ENCODE measurements at places on chromosomes 1 and 21. TPM values are rescaled to one million over a fixed set of nuclear protein-coding genes. Genes with fewer than 3 reads are reported as not detected.

DNA sequence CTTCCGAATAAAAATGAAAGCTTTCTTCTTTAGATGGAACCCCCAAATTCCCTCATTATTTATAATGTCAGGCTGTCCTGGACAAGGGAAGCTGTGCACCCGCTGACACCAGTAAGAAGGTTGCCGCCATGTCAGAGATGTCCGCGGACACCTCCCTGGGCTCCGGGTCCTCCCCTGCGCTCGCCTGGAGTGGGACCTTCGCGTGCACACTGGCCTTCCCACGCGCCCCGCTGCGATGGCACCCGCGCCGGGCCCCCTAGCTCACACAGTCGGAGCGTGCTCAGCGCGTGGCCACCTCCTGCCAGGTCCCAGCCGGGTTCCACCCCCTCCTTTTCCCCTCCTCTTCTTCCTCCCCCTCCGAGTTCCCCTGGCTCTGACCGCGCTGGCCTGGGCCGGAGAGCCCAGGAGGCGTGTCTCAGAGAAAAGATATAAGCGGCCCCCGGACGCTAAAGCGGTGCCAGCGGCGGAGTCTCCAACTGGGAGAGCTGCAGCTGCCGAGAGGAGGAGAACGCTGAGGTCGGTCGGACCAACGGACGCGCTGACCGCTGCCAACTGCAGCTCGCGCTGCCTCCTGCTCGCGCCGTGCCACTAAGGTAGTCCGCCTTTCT lies at the start of gene G0S2:
Gene G0S2 (plus strand): TSS at position 456 of the 608 bp plus-strand sequence. CDS start 273 bp downstream, outside the sequence.
- peak; percentile 79 for DNase-seq

- no peak for DNase-seq
These were observed 50.2 kb upstream of the TACSTD2 start for GRCh38 chr1:58627221-58627620.

DNA sequence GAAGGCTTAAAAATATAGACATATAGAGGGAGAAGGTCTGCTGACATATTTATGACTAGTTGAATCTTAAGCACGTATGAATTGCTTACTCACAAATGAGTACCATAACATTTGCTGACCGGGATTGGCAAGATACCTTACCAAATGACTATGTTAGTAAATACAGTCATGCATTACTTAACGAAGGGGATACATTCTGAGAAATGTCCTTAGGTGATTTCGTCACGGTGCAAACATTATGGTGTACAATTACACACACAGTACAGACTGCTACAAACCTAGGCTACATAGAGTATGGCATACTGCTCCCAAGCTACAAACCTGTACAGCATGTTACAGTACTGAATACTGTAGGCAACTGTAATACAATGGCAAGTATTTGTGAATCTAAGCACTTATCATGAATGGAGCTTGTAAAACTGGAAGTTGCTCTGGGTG lies 19.4 kb upstream of the UBE2U start:
- no peak for DNase-seq

GRCh38 chr1:204556458-204557052 lies 40.3 kb downstream of the MDM4 start:
- no peak for DNase-seq

DNA sequence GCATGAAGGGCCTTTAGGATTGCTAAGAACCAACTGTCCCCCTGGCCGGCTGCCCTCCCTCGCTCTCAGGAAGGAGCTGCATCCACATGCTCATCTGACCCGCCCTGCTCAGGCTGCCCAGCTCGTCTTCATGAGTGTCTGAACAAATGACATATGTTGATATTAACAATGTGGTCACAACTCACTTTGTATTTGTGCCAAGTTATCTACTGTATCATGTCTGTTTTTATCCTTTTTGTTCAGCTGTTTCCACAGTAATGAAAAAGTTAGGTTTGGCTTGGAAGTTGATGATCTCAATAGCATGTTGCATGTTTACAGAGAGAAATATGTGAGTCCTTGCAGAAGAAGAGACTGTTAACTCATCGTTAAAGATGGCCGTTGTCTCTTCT lies 75.1 kb downstream of the PHTF1 start:
- no peak for DNase-seq

DNA sequence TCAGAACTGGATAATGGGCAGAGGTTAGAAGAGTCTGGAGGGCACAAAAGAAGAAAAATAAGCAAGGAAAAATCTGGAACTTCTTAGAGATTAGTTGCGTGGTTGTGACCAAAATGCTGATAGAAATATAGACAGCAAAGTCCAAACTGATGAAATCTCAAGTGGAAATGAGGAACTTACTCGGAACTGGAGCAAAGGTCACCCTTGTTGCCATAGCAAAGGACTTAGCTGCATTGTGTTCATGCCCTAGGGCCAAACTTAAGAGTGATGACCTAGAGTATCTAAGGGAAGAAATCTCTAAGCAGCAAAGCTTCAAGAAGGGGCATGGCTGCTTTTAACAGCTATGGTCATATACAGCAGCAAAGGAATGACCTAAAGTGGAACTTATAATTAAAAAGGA lies 180.0 kb downstream of the TTLL7 start:
- no peak for DNase-seq

DNA sequence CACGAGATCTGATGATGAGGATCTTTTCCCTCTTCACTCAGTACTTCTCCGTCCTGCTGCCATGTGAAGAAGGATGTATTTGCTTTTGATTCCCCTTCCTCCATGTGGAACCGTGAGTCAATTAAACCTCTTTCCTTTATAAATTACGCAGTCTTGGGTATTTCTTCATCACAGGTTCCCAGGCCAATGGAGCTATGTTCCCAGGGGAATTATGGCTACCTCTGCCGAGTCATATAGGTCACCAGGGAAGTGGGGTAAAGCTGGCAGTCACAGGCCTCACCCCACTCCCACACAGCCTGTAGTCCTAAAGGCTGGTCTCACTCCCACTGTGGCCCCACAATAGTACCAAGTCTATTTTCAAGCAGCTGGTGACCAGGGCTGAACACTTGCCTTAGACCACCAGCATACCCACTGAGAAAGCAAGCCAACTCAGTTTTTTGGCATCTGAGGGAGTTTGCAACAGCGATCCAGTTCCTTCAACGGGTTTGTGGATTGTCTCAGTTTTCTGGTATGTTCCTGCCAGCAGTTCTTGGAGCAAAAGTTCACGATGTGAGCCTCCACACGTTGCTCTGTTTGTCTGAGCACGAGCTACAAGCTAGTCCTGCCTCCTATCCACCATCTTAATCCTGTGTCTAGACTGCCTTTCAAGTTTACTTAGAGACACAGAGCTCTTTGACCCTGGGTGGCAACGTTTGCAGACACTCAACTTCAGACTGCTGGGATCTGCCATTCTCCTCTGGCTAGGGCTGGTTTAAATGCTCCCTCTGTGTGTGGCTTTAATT lies 104.5 kb downstream of the CENPF start:
- DNase-seq: no peak

DNA sequence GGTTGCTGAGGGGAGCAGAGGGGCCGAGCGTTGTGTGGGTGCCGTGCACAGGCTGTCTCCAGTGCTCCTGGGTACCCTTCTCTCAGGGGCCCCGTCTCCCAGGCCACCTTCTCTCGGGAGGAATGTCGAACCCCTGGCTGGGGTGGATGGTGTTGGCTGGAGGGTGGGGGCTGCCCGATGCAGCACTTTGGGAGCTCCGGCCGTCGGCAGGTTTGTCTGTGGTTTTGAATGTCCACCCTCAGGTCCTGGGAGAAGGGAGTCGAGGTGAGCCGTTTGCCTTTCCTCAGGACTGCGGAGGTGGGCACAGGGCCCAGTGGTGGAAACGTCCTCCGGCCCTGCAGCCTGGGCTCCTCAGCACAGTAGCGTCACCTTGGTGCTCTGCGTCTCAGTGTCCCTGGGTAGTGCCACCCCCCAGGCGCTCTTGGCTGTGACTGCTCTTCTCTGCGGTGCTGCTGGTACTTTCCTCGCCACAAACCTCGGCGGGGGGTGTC lies 14.5 kb downstream of the SLX9 start:
- no peak for DNase-seq

- DNase-seq: no peak
These were observed 116.4 kb upstream of the KCNJ15 start for GRCh38 chr21:38140207-38140903.

Gene ADAM30
- not detected for total RNA-seq

Gene PDC
- total RNA-seq: not detected

Gene VN1R5
- total RNA-seq: not detected

Gene S100A14
- 1.5 TPM for total RNA-seq

Gene ANGPTL3
- not detected for total RNA-seq

Gene CLDN14
- not detected for total RNA-seq

Measured in ascending aorta (tissue), 2 donors.